ENCODE measurements at places on chromosomes 1 and 21.

DNA sequence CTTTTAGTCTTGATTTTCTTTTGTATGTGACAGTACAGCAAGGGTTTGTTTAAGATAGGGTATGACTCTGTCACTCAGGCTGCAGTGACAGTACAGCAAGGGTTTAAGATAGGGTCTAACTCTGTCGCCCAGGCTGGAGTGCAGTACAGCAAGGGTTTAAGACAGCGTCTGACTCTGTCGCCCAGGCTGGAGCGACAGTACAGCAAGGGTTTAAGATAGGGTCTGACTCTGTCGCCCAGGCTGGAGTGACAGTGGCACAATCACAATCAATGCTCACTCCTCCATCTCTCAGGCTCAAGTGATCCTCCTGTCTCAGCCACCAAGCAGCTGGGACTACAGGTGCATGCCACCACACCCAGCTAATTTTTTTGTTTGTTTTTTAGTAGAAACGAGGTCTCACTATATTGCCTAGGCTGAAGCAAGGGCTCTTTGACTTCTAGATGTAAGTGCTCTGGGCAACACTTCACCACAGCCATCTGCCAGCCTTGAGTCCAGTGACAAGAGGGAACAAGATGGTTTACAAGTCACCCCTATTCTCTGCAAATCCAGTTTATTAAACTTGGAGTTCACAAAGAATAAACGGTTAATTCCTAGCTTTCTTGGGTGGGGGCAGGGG lies 965 bp upstream of the SH2D5 start:
- DNase-seq: no peak

GRCh38 chr1:1237874-1238701 lies 6.1 kb downstream of the B3GALT6 start:
- DNase-seq: no peak

DNA sequence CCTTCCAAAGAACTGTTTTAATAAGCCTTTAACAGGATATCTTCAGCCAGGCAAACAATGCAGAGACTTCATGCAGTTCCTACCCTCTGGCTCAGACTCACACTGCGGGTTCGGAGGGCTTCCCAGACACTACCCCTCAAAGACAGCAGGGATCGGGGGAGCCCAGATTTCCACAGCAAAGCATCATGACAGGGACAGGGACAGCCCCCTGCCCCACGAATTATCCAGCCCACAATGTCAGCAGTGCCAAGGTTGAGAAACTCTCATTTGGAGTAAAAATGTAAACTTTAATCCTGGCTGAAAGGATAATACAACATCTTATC lies 20.1 kb downstream of the NPHP4 start:
- DNase-seq: no peak

GRCh38 chr1:11761988-11762406 lies at the start of gene C1orf167:
C1orf167 (plus strand) TSS chr1:11762193; CDS start chr1:11764401, 2,208 bp downstream.
- DNase-seq: no peak

GRCh38 chr1:111417755-111418154 lies 9.8 kb downstream of the OVGP1 start:
- DNase-seq: peak; percentile 55

- no peak for DNase-seq
These were observed 34.7 kb downstream of the PTPRU start for GRCh38 chr1:29270929-29271521.

DNA sequence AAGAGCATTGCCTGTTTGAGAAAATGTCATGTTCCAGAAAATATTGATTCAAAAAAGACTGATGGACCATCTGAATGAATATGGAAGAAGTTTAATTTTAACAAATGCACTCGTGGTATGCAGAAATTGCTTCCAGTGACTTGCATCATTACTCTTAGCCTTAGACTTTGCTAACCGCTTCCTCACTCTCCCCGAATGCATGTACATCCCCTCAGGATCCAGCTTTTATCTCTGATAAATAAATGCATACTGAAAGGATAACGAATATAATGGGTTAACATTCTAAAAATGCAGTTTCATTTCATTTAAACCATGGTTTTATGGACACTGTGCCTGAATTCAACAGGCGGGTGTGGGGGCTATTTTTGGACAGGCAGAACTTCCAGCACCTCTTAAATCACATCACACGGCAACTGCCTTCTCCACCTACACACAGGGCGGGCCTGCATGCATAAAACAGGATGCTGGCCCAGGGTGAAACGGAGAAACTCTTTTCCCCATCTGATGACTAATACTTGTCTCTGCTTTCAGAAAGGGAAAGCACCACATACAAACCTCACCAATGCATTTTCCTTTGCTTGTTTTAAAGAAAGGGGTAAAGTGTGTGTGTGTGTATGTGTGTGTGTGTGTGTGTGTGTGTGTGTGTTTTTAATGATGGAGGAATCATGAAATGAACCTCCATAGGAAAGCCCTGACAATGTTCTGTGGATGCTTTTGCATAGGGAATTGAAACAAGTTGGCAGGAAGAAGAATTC lies 48.7 kb downstream of the SPAG17 start:
- DNase-seq: peak; percentile 76

GRCh38 chr1:166937962-166938361 lies 37.4 kb downstream of the ILDR2 start:
- DNase-seq: no peak

- DNase-seq: peak; percentile 95
These were observed 8.8 kb downstream of the UBE2J2 start for GRCh38 chr1:1264868-1265272.

DNA sequence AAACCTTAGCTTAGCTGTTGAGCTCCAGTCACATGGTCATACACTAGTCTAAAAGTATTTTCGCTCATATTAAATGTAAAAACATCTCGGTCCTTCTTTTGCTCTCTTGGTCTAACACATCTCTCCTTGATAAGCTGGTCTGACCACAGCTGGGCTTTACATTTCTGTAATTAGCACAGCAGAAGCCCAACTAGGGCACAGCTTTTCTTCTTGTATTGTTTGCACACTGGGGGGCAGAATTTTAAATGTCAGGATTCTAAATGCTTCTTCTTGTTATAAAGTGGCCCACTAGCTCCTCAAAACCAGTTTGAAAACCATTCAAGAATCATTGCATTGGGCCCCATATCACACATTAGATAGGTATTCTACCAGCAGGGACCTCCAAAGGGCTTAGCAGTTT lies 289.1 kb upstream of the PKN2 start:
- no peak for DNase-seq

DNA sequence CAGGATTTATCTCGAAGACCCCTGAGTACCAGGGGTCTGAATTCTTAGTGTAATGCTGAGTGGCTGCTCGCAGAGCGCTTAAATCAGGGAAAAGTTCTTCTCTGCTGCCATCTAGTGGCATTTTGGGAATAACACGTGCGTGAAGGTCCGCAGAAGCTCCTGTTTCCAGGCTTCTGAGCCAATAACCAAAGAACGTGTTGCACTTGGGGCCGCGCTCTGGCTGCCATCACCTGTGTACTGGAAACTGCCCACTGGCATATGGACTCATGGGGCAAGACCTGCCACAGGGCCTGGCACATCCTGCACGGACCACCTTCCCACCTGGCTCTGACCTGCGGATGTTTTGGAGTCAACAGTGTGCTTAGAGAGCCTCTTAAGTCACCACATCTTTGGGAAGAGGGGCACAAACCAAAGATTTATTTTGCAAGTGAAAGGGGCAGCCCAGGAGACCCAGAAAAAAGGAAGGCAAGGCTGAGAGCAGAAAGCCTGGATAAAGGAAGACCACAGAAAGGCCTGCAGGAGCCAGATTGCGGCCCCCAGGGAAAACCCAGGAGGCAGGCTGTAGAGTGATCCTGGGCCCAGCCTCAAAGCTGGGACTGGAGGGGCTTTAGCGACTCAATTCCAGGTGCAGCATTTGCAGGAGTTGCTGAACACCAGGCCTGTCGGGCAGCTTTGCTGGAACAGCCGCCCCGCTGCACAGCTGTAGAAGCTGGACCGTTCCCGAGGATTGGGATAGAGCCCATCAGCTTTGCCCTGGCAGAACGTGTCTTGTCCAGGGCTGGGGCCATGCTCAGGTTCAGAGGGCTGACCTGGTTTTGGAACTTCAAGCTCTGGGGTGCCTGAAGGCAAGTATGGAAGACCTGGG lies 13.0 kb downstream of the CHIT1 start:
- DNase-seq: peak; percentile 83

DNA sequence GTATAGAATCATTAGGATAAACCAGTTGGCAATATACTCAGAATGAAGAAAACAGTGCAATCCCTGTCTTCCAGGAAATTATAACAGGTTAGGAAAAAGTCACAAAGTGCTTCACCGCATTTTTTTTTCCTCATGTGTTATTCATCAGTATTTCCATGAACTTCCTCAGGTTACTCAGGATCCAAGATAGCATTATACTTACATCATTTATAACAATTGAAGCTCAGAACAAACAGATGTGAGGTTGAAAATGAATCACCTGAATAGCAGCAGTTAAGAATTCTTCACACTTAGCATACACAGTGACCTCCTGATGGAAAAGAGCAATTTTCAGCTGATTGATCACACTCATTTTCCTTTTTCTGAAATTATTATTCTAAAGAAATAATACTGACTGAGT lies 1040.7 kb upstream of the B3GALT2 start:
- DNase-seq: no peak

GRCh38 chr1:48953617-48954016 lies 176.9 kb upstream of the BEND5 start:
- DNase-seq: no peak

GRCh38 chr1:66641891-66642473 lies 108.0 kb downstream of the SGIP1 start:
- no peak for DNase-seq

DNA sequence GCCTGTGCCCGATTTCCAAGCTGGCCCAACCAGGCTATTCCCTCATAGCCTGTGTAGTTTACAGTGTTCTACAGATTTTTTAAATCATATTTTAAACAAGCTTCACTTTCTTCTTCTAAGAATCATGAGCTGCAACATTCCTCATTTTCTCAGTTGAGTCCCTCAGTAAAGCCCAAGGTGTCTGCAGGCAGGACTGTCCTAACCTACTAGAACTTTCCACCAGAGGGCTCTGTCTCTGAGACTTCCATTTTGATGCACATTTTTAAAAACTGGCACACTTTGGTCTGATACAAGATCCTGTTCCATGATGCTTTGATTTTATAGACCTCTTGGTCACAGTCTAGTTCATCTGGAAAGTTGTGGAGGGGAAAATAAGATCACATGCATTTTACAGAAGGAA lies 21.6 kb upstream of the SLAMF6 start:
- DNase-seq: peak; percentile 53

DNA sequence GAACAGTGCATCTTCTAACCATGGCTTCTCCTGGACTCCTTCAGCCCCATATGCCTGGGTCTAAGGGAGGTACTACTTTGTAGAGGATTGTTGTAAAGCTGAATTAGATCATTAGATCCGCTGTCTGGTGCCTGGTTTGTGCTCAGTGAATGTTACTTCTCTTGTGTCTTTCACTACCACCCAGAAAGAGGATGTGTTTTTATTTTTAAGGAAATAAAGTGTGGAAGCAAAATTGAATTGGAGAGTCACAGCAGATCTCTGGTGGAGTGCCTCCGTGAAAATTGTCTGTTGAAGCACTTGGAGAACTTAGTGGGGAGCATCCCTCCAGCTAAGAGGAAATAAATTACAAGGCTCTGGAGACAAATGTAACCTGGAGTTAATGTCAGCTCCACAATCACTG lies 101.8 kb upstream of the ARTN start:
- DNase-seq: no peak

DNA sequence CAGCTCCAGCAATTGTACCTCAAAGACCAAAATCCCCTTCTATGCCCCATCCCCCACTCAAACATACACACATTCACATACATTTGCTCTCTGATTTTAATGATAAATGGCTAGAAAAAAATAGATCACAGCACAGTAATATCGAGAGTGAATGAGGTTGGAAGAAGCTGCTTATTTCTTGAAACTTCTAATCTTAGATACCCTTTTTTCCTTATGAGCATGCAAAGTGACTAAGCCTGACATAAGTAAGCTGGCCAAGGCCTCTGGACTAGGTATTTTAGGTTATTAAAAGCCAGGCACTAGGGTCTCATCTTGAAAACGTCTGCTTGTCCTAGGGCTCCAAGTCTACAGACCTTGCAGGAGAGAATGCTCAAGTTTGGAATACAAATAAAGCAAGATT lies 133.6 kb downstream of the TGFBR3 start:
- no peak for DNase-seq

GRCh38 chr21:36948686-36949085 lies 17.8 kb downstream of the HLCS start:
- peak; percentile 24 for DNase-seq

GRCh38 chr1:81702903-81703302 lies 97.8 kb upstream of the ADGRL2 start:
- peak; percentile 98 for DNase-seq
